ENCODE measurements at places on chromosomes 4 and X. TPM values are rescaled to one million over a fixed set of nuclear protein-coding genes. Genes with fewer than 3 reads are reported as not detected.
A peak's percentile ranks its signal among the peaks of the same experiment; 100 is the strongest.

DNA sequence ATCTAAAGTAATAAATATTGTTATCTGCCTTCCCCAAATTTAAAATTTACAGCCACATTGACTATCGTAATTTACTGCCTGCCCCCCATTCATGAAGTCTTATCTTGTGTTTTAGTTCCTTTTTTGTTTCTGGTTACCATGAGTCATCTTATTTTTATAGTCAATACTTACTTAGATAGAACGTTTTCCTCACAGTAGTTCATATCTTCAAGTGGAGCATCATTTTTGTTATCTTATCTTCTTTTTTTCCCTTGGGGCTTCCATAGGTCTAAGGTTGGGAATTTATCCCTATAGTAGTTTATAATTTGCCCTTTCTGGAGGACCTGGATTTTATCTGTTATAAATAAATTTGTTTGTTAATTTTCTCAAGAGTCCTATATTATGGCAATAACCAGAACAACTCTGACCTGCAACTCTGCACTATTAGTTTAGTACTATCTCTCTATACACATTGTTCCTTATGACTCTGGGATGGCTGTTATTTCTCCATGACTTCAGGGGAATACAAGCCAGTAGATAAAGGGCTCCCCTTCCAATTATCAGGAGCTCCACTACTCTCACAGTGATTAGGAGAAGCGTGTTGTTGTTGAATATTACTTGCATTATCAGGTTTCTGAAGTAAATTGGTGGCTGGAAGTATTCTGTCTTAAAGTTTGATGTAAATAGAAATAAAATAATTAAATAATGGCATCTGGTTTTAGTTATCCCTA, 330.6 kb downstream of the GALNTL6 start:
- no peaks in the 10 kb centered on the region for H3K4me1 ChIP-seq
- H3K27ac ChIP-seq = no peak overlapping the region
- H3K36me3 ChIP-seq = no peaks in the 10 kb centered on the region

DNA sequence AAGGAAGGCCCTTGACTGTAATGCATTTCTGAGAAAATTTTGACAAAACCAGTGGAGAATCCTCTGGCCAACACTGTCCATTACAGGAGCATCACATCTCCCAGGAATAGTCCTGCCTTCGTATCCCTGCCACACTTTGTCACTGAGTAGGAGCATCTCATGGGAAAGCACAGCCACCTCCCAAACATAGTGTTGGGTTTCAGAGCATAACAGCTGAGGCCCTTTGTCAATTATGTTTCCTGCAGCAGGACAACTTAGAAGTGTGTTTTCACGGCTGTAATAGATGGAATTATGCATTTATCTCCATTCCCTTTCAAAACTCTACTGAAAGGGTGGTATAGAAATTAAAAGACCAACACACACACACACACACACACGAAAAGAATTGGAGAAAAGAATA, 91.1 kb upstream of the SMAD1 start:
- H3K4me1 ChIP-seq = no peaks in the 10 kb centered on the region
- H3K27me3 ChIP-seq = no peaks in the 10 kb centered on the region
- H3K4me3 ChIP-seq = no peak overlapping the region
- DNase-seq = no peak

DNA sequence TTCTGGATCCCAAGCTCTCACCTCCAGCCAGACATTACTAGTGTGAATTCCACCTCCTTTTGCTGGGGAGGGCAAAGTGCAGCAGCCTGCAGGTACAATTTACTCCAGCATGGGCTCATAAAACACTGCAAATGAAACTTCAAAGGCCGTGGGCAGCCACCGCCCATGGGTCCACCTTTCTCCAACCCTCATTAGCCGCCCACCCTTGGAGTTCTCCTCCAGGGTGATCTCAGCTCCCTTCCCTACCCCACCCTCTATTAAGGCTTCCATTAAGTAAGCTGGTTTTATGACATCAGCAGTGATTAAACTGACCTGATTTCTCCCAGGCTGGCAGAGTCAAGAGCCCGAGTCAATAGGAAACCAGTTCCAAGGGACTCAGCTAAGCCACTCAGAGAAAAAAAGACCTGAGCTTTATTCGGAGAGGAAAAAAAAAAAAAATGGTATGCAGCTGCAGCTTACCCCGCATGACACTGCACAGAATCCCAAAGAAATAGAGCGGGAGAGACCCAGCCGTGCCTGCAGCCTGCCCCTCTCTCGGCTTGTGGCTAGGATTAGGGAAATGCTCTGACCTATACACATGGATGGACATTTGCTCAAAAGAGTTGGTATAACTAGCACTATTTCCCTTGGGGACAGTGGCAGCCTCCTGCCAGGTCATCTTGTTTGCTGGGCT, 319.6 kb downstream of the PTTG2 start:
- peaks cover 3% of the 10 kb centered on the region for H3K27me3 ChIP-seq
- no peaks in the 10 kb centered on the region for H3K4me1 ChIP-seq
- no peak overlapping the region for H3K4me3 ChIP-seq
- no peaks in the 10 kb centered on the region for H3K36me3 ChIP-seq
- DNase-seq = peak; percentile 6

DNA sequence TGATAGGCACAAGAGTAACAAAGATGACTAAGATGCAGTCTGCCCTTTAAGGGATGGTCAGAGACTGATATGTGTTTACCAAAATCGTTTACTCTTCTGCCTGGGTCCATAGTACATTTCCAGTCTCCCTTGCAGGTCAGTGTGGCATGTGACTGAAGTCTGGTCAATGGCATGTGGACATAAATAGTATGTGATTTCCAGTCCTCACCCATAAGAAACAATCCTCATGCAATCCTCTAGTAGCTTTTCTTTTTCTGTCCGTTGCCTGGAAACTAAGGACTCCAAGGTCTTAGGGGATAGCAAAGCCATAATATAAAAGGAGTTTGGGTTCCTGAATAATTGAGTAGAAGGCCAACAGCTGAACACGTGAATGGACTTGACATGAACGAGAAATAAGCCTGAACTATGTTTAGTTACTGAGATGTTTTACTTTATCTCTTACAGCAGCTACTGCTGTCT, 1.1 kb downstream of the SLC9B2 start:
- no peaks in the 10 kb centered on the region for H3K36me3 ChIP-seq
- H3K27me3 ChIP-seq = no peaks in the 10 kb centered on the region
- peaks cover 5% of the 10 kb centered on the region for H3K4me1 ChIP-seq
- peak overlapping the region; percentile 78 for H3K4me3 ChIP-seq
- peak overlapping the region; percentile 91 for H3K27ac ChIP-seq
- peak; percentile 45 for DNase-seq

Gene MAGED4B
- polyA plus RNA-seq = 29.3 TPM

GRCh38 chr4:57043347-57044251, 64.9 kb downstream of the POLR2B start:
- no peak for DNase-seq
- no peak overlapping the region for H3K4me3 ChIP-seq
- H3K4me1 ChIP-seq = peaks cover 19% of the 10 kb centered on the region
- H3K27ac ChIP-seq = peak overlapping the region; percentile 53
- no peaks in the 10 kb centered on the region for H3K27me3 ChIP-seq

Gene SSX3
- not detected for polyA plus RNA-seq

- H3K36me3 ChIP-seq = no peaks in the 10 kb centered on the region
- no peak overlapping the region for H3K4me3 ChIP-seq
These were observed 19.4 kb downstream of the MTM1 start for GRCh38 chrX:150587585-150588503.

Gene SLC34A2
- not detected for polyA plus RNA-seq

DNA sequence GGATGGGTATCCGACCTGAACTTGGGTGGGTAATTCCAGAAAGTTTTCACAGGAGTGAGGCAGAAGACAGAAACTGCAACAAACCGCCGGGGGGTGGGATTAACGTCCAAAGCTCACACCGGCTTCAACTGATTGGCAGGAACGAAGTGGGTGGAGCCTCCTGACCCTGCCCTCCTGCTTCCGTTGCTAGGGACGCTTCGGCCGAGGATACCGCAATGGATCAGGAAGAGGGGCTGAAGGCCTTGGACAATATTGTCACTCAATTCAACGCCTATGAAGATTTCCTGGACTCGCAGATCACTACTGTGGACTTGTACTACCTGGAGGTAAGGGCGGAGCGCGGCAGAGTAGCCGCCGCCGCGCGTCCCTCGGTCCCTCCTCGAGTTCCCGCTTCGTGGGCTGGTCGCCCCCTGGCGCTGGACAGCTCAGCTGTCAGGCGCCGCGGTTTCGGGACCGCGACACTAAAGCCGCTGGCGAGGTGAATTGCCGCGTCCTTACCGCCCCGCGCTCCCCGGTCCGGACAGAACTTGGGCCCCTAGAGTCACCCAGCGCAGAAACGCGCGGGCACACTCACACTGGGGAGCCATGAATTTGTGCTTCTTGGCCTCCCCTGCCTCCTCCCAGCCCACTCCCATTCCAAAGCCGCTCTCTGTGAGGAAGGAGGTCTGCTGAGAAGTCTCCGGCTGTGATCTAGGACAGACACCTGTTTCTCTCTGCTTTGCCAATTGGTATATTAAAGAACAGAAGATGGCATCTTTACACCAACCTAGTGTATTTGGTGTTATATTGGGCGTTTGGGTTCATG, at the start of gene CFAP299:
TSS of gene CFAP299 (plus strand) at position 177 of the 805 bp plus-strand sequence.
- no peaks in the 10 kb centered on the region for H3K27me3 ChIP-seq
- DNase-seq = peak; percentile 86
- H3K27ac ChIP-seq = peak within 1 kb of the TSS; percentile 19
- H3K36me3 ChIP-seq = no peaks in the 10 kb centered on the region
- H3K4me3 ChIP-seq = peak within 1 kb of the TSS; percentile 82

GRCh38 chrX:10111364-10112148, 45.2 kb upstream of the CLCN4 start:
- H3K4me1 ChIP-seq = peaks cover 5% of the 10 kb centered on the region
- H3K4me3 ChIP-seq = no peak overlapping the region
- peak overlapping the region; percentile 10 for H3K27ac ChIP-seq
- DNase-seq = no peak
- no peaks in the 10 kb centered on the region for H3K27me3 ChIP-seq
- peaks cover 3% of the 10 kb centered on the region for H3K36me3 ChIP-seq

Gene DCHS2
- polyA plus RNA-seq = not detected

Gene SLC30A9
- 65.2 TPM for polyA plus RNA-seq

GRCh38 chr4:52694936-52695335, 35.8 kb upstream of the USP46 start:
- H3K4me1 ChIP-seq = no peaks in the 10 kb centered on the region
- H3K36me3 ChIP-seq = no peaks in the 10 kb centered on the region
- no peaks in the 10 kb centered on the region for H3K27me3 ChIP-seq
- H3K4me3 ChIP-seq = no peak overlapping the region
- DNase-seq = no peak
- no peak overlapping the region for H3K27ac ChIP-seq

DNA sequence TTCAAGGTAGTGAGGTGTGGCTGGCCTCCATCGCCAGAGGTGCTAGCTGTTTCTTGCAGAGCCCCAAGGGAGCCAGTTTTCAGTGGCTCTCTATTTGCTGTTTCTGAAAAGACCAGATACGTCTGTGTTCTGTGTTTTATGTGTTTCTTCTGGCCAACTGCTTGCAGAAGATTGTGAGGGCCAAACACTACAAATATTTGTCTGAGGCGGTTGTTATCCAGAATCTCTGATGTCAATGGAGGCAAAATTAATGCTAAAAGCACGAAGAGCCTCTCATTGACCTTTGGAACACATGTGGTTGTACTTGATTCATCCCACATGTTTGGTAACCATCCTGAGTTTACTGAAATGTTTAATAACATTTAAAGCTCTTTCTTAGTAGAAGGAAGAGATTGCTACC, 113.9 kb downstream of the CT47B1 start:
- peak overlapping the region; percentile 20 for H3K27ac ChIP-seq
- H3K27me3 ChIP-seq = no peaks in the 10 kb centered on the region
- H3K4me1 ChIP-seq = no peaks in the 10 kb centered on the region
- DNase-seq = peak; percentile 24
- H3K36me3 ChIP-seq = no peaks in the 10 kb centered on the region

GRCh38 chr4:173538909-173539445, 8.9 kb upstream of the HAND2 start:
- DNase-seq = no peak
- H3K27me3 ChIP-seq = peaks cover 57% of the 10 kb centered on the region
- H3K4me1 ChIP-seq = no peaks in the 10 kb centered on the region
- H3K4me3 ChIP-seq = no peak overlapping the region
- no peaks in the 10 kb centered on the region for H3K36me3 ChIP-seq
- no peak overlapping the region for H3K27ac ChIP-seq

Gene SSX7
- not detected for polyA plus RNA-seq

GRCh38 chr4:46323891-46324416, 66.0 kb downstream of the GABRA2 start:
- H3K4me1 ChIP-seq = no peaks in the 10 kb centered on the region
- H3K4me3 ChIP-seq = no peak overlapping the region
- H3K27ac ChIP-seq = no peak overlapping the region
- no peaks in the 10 kb centered on the region for H3K36me3 ChIP-seq

DNA sequence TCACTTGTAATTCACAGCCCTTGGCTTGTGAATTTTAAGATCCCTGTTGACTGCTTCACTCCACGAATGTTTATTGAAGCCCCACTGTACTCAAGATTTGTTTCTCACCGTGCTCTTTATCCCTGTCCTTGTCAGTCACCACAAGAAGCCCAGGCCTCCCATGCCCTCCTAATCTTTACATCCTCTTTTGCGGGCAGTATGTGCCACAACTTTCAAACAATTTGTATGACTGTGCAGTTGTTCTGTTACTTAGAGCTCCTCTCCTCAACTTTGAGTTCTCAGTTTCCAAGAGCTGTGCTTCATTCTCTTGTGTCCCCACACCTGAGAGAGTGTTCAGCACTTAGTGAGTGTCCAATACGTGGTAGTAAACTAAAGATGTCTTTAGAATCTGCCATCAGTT, 467.7 kb downstream of the NKX6-1 start:
- no peaks in the 10 kb centered on the region for H3K4me1 ChIP-seq
- no peak overlapping the region for H3K27ac ChIP-seq
- H3K36me3 ChIP-seq = no peaks in the 10 kb centered on the region
- DNase-seq = no peak
- H3K27me3 ChIP-seq = no peaks in the 10 kb centered on the region

DNA sequence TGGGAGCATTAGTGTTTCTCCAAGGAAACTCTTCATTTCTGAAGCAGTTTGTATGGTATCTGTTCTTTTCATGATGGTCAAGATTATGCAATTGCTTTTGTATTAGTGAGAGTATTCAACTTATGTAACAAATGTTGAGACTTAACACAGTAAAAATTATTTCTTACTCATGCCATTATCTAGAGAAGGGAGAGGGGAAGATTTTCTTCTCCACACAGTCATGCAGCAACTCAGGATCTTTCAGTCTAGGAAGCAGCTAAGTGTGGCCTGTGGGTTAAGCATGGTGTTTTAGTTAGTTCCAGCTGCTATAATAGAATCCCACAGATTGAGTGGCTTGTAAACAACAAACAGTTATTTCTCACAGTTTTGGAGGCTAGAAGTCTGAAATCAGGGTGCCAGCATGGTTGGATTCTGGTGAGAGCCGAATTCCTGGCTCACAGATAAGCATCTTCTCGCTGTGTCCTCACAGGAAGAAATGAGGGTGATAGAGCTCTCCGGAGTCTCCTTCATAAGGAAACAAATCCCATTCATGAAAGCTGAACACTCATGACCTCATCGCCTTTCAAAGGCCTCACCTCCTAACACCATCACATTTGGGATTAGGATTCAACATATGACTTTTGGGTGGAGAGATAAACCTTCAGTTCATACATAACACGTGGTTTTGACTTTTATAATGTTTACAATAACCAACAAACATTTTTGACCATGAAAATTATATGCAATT, 101.2 kb downstream of the FRMPD4 start:
- no peak overlapping the region for H3K27ac ChIP-seq
- H3K36me3 ChIP-seq = no peaks in the 10 kb centered on the region
- H3K4me1 ChIP-seq = no peaks in the 10 kb centered on the region
- H3K27me3 ChIP-seq = no peaks in the 10 kb centered on the region

All from fibroblast of lung (primary cell).